ENCODE measurements at places on chromosomes 2 and 18.

- no peak for DNase-seq
These were observed 69.9 kb downstream of the TMEM247 start for GRCh38 chr2:46549166-46549844.

GRCh38 chr2:200026332-200027230 is 71.2 kb downstream of the MAIP1 start:
- DNase-seq: no peak

DNA sequence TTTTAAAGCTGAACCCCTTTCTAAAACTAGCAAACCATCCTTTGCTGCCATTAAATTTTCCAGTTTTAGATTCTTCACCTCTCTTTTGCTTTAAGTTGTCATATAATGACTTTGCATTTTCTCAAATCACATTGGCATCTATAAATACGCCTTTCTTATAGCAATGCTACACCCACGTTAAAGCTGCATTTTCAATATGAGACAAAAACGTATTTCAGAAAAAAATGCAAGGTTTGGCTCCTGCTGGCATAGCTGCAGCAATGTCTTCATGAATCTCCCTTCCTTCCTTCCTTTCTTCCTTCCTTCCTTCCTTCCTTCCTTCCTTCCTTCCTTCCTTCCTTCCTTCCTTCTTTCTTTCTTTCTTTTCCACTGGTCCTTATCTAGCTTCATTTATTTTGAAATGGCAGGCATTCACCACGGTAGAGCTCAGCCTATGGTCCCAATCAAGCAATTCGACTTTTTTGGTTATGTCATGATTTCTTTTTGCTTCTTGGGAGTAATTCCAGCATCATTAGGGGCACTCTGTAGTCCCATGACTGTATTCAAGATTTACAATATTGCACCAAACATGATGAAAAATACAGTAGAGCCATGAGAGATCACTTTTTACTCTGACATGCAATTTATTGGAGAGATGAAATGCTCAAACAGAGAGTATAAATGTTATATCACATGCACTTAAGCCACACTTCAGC is 8.8 kb upstream of the UGT1A10 start:
- DNase-seq: no peak

GRCh38 chr2:41496908-41497307 is 550.9 kb upstream of the PKDCC start:
- no peak for DNase-seq

GRCh38 chr2:8462280-8462679 is 219.6 kb upstream of the ID2 start:
- no peak for DNase-seq

DNA sequence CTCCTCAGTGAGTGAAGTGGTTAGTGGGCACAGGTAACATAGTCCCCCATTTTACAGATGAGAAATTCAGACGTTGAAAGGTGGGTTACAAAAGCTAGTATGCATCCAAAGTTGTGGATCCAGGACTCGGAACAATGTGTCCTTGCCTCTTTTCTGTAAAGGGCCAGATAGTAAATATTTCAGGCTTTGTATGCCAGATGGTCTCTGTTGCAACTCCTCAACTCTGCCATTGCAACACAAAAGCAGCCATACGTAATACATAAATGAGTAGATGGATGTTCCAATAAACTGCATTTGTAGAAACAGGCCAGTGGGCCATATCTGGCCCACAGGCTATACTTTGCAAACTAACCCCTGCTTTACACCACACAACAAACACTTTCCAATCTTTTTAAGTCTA is 166.6 kb upstream of the PKDCC start:
- no peak for DNase-seq

DNA sequence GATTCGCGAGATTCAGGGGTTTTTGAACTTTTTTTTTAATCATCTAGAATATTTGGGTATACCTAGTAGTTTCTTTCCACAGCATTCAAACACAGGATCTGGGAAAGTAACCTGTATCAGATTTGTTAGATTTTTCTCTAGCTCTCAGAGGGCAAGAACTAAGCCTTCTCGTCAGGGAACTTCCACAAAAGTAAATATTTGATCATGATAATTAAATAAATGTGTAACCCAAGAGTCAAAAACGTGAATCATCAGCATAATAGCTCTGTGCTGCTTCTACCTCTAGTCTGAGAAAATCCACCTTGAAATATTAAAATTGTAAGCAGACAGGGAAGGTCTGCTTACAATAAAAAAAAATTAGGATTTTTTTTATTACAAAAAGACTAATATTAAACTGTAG is 225.7 kb upstream of the SPOPL start:
- DNase-seq: no peak

- no peak for DNase-seq
These were observed 303.1 kb downstream of the TGIF1 start for GRCh38 chr18:3753106-3753505.

GRCh38 chr2:55901941-55902340 is 21.6 kb downstream of the EFEMP1 start:
- no peak for DNase-seq

- no peak for DNase-seq
These were observed 999.9 kb downstream of the TSN start for GRCh38 chr2:122755281-122755780.

- DNase-seq: no peak
These were observed 1308.2 kb upstream of the NRXN1 start for GRCh38 chr2:52340171-52340570.

DNA sequence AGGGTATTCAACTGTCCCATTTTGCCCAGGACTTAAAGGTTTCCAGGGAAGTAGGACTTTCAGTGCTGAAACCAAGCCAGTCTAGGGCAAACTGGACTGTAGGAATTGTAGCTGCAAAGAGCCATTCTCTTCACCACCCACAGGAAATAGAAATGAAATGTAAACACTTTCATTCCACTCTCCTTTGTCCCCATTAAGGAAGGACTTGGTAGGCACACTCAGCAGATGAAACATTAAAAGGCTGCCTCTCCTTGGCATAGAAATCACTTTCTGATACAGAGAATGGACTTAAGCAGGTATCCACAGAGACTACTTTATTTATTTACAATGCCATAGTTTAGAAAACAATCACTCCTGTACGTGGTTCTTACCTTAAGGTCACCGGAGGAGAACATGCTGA is 102.9 kb upstream of the CCDC195 start:
- DNase-seq: no peak

DNA sequence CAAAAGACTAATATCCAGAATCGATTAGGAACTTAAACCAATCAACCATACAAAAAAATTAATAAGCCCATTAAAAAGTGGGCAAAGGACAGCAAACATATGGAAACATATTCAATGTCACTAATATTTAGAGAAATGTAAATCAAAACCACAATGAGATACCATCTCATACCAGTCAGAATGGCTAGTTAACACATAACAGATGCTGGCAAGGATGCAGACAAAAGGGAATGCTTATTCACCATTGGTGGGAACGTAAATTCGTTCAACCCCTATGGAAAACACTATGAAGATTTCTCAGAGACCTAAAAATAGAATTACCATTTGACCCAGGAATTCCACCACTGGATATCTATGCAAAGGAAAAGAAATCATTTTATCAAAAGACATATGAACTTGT is 468.2 kb upstream of the ST6GAL2 start:
- DNase-seq: no peak

DNA sequence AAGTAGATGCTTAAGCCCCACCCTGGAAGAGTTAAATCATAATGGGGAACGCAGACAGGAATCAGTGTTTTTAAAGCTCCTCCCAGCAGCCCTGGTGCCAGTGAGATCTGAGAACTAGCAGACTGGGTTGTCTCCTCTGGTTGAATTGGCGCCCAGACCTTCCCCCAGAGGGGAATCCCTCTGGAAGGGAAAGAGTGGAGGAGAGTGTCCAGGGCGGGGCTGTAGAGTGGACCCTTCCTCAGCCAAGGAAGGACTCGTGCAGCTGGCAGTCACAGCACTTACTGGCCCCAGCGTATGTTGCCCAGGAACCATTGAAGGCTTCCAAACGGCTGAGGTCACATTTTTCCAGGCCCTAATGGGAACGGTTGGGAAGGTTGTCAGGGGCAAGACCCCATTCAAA is 62.5 kb downstream of the TGOLN2 start:
- DNase-seq: no peak

DNA sequence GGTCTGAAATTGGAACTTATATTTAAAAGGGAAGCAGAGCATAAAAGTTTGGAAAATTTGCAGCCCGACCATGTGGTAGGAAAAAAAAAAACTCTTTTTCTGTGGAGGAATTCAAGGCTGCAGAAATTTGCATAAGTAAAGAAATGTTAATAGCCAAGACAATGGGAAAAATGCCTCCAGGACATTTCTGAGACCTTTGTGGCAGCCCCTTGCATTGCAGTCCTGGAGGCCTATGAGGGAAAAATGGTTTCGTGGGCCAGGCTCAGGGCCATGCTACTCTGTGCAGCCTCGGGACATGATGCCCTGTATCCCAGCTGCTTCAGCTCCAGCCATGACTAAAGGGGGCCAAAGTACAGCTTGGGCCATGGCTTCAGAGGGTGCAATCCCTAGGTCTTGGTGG is 71.9 kb upstream of the SLC16A14 start:
- no peak for DNase-seq

DNA sequence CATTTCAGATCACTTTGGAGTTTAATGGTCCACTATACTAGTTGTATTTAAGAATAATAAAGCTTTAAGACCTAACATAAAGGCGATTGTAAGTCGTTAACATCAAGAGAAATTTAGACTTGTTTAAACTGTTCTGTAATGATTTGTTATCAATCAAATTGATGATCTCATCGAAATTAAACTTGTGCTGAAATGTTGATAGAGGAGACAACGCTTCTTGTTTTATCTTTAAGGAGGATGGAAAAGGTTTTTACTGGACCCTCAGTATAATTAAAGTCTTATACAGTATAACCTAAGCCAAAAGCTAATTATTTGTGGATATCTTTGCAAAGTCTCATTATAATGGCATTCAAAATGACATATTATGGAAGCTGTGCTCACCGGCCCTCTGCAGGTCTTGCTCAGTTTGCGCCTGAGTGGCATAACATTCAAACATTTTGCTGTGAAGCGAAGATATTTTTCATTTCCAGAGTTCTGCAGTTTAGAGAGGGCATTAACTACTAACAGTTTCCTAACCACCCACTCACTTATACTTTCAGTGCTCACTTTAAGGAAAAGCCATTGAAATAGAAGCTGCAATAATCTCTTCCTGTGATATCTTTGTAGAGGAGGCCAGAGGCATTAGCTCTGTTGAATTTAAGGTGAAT is 1.4 kb upstream of the SERTAD2 start:
- DNase-seq: no peak

DNA sequence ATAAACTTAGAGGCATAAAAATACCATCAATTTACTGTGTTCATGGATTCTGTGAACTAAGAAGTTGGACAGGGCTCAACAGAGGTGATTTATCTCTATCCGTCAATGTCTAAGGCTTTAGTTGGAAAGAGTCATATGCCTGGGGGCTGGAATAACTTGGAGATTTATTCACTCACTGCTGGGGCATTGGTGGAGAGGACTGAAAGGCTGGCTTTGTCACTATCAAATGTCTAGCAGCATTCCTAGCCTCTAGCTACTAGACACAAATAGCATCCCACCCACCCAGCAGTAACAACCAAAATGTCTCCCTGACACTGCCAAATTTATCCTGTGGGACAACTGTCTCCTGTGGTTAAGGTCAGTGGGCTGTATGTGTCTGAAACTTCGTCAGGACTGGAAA is 71.0 kb downstream of the EVA1A start:
- no peak for DNase-seq

DNA sequence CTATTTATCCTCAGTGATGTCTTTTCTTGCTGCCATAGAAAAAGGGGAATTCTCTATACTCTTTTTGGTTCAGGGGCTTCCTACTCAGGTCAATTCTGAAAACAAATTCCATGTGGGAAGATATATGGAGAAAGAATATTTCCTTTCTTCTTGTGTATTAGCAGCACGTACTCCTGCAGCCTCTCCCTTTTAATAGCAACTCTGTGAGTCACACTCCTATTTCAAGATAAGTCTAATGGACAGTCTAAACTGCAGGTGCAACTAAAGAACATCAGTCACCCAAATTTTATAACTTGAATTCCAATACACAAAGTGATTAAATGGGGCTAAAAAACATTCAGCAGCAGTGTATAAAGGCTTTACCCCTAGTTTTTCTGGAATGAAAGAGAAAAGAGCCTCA is 942.2 kb downstream of the CNTNAP5 start:
- no peak for DNase-seq

DNA sequence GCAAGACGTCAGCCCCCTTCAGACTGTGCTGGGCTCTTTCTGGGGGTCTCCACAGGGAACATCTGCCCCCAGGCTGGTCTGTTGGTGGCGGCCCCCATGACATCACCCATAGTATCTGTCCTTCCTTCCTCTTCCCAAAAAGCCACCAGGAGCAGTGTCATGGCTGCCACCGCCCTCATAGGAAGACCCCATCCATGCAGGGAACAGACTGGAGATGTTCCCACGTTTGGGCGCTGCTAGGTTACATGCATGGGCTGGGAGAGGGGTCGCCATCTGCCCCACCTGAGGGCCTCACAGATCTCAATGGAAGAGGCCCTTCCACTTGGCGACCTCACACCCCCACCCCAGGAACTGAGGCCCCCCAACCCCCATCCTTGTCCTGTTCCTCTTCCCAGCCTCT is 5.1 kb downstream of the SPATA3 start:
- no peak for DNase-seq

DNA sequence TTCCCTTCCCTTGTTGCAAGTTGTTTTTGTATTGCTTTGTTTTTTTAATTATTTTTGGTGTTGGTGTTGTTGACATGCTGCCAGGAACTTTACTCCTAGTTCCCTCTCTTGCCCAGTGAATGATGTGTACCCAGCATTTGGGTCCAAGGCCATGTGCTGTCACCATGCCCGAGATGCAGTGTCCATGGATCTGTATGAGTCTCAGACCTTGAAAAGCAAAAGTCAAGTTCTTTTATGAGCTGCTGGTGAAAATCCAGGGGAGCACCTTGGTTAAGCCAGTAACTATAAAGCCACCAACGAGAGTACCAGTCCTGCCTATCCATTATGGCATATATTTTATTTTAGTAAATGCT is 236.4 kb downstream of the BCL11A start:
- no peak for DNase-seq

GRCh38 chr18:76232779-76233178 is 262.3 kb downstream of the ZNF516 start:
- DNase-seq: no peak

- no peak for DNase-seq
These were observed 56.3 kb upstream of the SMAD2 start for GRCh38 chr18:47986620-47987387.

- DNase-seq: no peak
These were observed 100.2 kb downstream of the TNS1 start for GRCh38 chr2:217902379-217903141.

DNA sequence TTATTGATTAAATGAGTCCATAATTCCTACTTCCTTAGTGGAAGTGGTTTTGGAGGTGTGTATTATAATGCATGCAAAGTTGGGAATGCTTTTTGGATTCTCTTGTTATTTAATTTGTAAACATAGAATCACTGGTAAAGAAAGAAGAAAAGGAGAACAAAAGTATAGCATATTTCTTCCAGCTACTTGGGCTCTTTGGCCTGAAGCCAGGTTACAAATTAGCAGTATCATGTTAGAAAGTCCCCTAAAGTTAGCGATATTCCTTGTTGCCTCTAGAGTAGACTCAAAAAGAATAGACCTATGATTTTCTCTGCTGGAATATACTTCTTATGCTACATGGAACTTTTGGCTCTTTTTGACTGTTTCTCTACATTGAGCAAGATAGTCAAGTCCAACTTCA is 60.6 kb upstream of the CD28 start:
- DNase-seq: no peak

Measured in GM06990 (cell line).